ENCODE measurements at places on chromosomes 4 and X.

DNA sequence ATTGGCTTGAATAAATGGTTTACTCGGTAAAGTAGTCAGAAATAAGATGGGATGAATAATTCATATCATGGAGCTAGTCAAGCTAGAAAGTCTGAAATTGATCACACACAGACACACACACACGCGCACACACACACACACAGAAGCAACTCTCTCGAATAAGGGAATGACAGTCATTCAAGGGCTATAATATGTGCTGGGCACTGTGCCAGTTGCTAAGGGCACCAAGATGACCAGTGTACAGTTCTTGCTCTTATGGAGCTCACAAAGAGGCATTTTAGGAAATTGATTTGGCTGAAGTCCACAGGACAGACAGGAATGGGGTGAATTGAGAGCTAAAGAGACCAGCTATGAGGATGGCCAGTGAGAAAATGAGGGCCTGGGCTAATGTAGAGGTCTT, 34.2 kb upstream of the SH3D19 start:
- no peak for DNase-seq

DNA sequence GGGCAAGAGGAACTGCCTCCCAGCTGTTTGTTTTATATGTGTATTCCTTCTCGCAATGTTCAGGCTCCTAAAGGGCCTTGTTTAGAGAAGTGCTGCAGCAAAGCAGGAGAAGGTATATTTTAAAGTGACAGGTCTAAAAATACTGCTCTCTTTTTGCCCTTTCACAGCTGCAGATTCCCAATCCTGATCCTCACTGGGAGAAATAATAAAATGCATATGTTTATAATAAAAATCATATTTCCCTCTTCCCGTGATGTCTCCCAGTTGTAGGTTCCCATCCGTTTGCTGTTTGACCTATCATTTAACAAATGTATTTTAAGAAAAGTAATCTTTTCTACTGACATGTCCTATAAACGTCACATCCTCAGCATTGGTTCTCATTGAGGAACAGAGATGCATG, 62.7 kb upstream of the GPC4 start:
- DNase-seq = no peak

GRCh38 chr4:53307819-53308780, 57.8 kb downstream of the SCFD2 start:
- DNase-seq = no peak

DNA sequence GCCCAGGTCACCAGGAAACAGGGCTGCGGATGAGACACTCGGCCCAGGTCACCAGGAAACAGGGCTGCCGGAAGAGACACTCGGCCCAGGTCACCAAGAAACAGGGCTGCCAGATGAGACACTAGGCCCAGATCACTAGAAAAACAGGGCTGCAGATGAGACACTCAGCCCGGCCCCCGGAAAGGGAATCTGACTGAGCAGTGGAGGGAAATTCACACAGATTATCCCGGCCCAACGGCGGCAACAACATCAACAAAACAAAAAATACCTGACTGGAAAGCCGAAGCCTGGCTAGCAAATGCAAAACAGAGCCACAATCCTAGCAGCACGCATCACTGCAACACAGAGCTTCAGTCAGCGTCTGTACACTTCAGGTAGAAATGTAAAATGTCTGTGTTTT, 20.7 kb downstream of the AFAP1 start:
- DNase-seq = no peak

- DNase-seq = no peak
These were observed 44.4 kb downstream of the TSC22D3 start for GRCh38 chrX:107730991-107731766.

GRCh38 chr4:6802025-6802424, 19.5 kb downstream of the KIAA0232 start:
- DNase-seq = no peak

- no peak for DNase-seq
These were observed 646.1 kb upstream of the FRG1 start for GRCh38 chr4:189294574-189294973.

GRCh38 chr4:33592701-33593100, 2651.6 kb downstream of the ARAP2 start:
- no peak for DNase-seq

- DNase-seq = no peak
These were observed 4.0 kb downstream of the PCYT1B start for GRCh38 chrX:24643116-24643515.

DNA sequence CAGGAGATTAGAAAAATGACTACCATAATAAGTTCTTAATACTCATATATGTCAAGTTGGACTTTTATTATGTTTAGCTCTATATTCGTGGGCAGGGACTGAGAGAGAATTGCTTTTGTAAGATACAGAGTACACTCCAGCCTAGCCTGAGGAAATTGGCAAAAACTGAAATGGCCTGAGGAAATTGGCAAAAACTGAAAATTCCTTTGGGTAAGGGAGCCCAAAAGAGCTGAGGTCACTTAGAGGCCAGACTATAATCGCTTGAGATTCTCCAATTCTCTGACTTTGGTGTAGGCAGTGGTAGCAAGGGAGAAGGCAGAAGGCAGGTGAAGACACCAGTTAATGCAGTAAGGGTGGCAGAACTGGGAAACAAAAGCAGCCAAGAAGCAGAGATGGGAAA, 124.5 kb upstream of the HCCS start:
- DNase-seq = no peak

- DNase-seq = no peak
These were observed 65.4 kb downstream of the CEP44 start for GRCh38 chr4:174349156-174349555.

- DNase-seq = no peak
These were observed 2337.6 kb downstream of the PCDH7 start for GRCh38 chr4:33057736-33058135.

GRCh38 chrX:13533726-13534125, 35.7 kb upstream of the EGFL6 start:
- DNase-seq = no peak

GRCh38 chr4:68594678-68595077, 18.6 kb upstream of the UGT2B17 start:
- DNase-seq = no peak

DNA sequence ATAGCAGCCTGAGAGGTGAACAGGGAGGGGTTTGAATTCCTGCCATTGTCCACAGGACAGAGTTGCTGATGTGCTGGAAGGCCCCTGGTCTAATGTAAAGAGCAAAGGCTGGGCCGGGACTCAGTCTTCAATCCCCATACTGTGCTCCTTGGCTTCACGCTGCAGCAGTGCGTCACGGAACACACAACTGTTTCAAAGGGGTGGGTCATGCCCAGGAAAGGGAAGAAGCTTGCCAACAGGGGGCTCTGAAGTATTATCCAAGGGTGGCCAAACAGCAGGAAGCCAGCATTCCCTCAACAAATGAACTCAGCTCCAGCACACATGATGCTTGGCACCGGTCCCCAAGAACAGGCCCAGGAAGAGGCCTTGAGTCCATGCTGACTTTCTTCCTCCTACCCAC, 122.5 kb downstream of the NFKB1 start:
- peak; percentile 53 for DNase-seq

GRCh38 chr4:156782491-156782890, 189.1 kb downstream of the PDGFC start:
- DNase-seq = no peak

DNA sequence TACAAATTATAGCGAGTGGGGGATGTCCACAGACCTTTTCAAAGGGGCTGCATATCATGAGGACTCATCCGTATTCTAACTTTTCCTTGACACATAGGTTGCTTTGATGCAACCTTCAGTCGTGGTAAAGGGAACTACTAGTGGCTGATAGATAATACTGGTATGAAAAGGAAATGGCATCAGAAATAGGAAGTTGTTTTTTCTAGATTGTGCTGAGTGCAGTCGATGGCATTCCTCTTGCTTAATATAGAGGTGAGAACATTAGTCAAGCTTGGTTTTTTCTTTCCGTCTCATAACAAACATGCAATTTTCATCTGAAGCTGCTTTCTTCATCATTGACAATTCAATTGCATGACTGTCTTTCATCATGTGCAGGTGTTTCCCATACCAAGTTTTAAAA, 16.6 kb downstream of the ENPEP start:
- DNase-seq = no peak

GRCh38 chr4:112848911-112849310, 200.5 kb upstream of the ANK2 start:
- DNase-seq = no peak

DNA sequence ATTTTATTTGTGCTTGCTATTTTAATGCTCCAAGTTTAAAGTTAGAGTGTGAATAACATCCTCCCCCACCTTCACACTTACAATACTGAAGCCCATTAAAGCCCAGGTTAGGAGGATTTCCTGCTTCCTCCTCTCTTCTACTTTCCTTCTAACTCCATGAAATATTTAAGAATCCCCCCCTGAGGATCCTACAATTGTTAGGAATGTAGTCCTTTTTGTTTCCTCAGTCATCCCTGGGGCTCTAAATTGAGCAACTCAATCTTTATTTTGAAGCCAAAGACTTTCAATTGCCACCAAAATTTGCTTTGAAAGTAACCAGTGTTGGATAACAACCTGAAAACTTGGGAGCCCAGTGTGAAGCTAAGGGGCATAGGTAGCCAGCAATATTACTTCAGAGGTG, 276.9 kb downstream of the FAM47A start:
- DNase-seq = no peak

DNA sequence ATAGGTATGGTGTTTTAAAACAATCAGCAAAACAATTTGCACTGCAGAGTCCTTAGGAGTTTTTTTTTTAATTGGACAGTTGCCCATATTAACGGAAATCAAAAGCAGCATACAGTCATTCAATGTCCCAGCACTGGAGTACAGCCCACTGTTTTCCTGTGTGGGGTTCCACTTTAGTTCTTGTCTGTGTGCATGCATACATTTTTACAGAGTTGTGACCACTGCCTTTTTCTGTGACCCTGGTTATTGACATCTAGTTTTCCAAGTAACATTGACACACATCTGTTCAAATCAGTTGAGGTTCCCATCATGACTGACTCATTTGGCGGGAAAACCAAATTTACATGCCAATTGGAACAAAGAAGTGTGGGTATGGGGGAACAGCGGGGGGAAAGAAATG, 83.3 kb downstream of the HPRT1 start:
- no peak for DNase-seq

DNA sequence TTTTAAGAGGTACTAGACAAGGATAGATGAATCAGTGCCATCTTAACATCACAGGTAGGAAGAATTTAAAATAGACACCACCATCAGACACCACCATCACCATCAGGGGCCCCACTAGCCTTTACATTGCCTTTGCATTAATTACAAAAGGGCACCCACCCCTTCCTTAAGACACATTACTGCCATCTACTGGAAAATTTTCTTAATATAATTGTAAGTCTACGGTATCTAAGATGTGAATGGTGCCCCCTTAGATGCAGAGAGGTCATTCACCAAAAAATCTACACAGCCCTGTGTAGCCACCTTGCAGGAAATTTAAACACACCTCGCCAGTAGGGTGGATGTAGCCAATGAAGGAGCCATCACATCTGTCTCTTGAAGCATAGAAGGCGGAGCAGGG, 184.1 kb downstream of the MID1IP1 start:
- no peak for DNase-seq

DNA sequence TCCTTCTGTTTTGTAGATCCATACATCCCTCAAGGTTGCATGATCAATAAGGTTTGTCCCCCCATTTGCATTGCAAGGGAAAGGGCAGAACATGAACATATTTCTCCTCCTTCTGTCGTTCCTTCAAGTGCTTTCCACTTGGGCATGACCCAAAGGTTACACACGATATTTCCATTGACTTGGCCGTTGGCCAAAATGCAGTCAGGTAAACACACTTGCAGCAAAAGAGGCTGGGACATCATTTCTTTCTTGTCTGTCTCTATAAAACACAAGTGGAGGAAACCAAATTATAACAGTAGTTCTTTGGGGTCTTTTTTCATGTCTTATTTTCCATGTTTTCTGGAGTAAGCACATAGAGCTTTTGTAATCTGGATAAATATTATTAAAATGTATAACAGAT, 156.1 kb downstream of the FRAS1 start:
- DNase-seq = no peak

DNA sequence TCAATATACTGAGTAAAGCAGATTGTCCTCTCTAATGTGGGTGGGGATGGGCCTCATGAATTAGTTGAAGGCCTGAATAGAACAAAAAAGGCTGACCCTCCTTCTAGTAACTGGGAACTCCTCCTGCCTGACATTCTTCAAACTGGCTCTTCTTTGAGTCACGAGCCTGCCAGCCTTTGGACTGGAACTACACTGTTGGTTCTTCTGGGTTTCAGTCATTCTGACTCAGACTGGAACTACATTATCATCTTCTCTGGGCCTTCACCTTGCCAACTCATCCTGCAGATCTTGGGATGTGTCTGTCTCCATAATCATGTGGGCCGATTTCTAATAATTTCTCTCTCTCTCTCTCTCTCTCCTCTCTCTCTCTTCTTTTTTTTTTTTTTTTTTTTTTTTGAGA, 26.9 kb upstream of the CT47C1 start:
- no peak for DNase-seq

GRCh38 chr4:12439633-12440305, 1011.1 kb upstream of the HS3ST1 start:
- no peak for DNase-seq

DNA sequence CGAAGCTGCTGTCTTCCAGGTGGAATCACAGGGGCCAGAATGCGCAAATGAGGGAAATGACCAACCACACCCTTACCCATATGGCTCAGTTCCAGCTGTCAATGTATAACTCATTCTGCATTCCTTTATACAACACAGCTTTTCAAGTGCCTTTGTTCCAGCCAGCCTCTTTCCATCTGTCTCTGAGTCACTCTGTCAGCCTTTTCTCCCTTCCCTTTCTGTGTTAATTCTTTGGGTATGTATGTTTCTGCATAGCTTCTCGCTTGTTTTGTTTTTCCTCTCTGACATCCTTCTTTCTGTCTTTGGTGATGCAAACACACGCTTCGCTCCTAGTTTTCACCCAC, 54.5 kb downstream of the RS1 start:
- no peak for DNase-seq

- DNase-seq = no peak
These were observed 7.8 kb upstream of the RRAGB start for GRCh38 chrX:55709735-55710134.

DNA sequence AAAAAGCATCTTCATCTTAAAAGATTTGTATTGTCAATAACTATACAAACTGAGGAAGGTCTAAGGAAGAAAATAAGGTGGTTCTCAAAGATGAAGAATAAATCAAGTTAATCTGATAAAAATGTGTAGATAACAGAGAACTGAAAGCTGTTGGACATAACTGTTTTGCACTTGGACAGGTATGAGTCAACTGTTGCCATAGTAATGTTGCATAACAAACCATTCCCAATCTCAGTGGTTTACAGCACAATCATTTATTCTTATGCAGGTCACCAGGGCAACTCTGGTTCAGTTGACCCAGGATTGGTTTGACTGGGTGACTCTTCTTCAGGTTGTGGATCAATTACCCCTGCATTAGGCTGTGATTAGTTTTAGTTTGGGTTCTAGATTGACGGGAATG, 2197.7 kb downstream of the ARAP2 start:
- no peak for DNase-seq

DNA sequence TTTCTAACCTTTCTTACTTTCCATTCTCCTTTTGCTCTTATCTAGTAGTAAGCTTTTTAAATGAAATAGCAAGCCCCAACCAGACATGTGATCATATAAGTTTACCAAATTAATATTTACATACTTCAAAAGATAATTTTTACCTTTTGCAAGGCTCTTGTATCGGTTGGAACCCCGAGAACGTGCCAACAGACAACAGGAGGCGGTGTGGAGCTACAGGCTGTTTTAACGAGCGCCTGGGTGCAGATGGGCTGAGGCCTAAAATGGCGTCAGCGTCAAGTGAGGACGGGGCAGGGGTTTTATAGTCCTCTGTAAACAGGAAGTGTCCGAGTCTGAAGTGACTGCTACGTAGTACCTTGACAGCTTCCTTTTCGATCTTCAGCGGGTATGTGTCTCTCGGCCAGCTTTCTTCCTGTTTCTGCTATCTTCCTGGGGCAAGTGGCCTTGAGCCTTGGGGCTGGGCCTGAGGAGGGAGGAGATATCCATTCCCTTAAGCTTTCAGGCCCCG, 342.7 kb downstream of the GALNTL6 start:
- DNase-seq = no peak

All from left hindlimb (tissue), 1 donor.